CD4-positive, alpha-beta T cell (primary cell): ENCODE measurements at places on chromosomes 1 and 21.
A peak's percentile ranks its signal among the peaks of the same experiment; 100 is the strongest.

DNA sequence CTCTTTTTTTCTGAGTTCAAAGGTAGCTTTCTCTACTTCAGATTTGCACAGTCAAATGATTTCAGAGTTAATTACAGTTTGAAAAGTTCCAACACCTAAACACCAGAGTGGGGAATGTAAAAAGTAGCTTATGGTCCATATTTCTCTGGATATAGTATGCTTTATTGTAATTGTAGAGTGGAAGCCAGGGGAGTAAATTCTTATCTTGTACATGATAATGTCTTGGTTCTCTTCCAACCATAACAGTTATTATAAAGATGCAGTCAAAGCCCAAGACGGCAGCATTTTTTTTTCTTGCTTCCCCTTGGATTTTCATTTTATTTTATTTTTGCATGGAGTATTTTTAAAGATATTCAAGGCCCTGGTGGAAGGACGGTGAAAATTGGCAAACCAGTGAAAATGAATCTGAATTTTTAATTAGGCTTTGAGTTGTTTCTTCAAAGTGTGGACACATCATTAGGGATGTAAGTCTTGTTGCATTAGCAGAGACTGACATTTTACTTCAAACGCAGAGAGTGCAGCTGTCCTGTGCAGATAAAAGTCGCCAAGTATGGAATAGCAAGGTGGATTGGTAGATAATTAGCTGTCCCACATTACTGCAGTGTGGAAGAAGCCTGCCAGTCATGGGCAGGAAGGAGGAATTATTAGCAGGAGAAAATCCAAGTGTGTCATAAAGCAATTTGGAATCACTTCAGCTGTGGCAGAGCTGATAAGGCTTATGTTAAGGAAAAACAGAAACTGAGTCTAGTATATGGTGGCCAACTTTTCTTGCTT lies 11.3 kb downstream of the CACHD1 start:
- DNase-seq: no peak

- DNase-seq: no peak
These were observed 1341.2 kb downstream of the PLA2G4A start for GRCh38 chr1:188169971-188170370.

DNA sequence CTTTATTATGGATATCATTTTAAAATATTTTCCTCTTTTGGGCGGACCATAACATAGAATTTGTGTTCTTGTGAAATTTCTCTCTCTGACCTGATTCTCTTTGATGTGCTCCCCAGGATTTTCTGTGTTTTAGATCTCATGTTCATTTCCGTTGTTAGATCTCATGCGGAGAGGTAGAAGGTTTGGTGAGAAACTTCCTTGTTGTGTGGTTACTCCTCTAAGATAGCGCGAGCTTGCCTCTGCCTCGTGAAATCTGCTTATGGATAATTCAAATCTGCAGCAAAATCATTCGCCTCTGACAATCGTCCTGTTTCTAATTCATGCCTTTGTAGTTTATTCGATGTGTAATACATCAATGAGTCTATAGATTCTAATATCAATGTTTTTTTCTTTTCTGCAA lies 580.4 kb downstream of the USP25 start:
- DNase-seq: no peak

GRCh38 chr1:42152907-42153600 lies at the start of gene GUCA2B:
TSS of gene GUCA2B (plus strand) at chr1:42153410. CDS start at chr1:42153451, 41 bp downstream.
- DNase-seq: no peak

- DNase-seq: no peak
These were observed 123.3 kb upstream of the USP24 start for GRCh38 chr1:55338448-55338820.

DNA sequence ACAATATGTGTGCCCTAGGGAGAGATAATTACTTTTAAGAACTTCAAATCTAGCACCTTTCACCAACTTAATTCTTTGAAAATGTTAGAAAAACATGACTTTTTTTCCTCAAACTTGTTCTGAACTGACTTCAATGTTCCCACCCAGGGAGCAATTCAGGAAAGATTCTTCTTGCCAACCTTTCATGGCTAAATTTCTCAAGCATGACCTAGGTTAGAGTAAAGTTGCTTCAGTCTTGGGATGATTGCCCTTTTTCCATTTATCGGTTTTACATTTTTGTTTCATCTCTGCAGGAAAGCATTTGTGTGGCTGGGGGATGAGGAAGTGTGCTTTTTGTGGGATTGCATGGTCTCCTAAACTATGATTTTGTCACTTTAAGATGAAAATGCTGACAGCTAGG lies 647.7 kb downstream of the LTN1 start:
- no peak for DNase-seq

GRCh38 chr1:78370779-78371482 lies 119.8 kb upstream of the PTGFR start:
- no peak for DNase-seq

DNA sequence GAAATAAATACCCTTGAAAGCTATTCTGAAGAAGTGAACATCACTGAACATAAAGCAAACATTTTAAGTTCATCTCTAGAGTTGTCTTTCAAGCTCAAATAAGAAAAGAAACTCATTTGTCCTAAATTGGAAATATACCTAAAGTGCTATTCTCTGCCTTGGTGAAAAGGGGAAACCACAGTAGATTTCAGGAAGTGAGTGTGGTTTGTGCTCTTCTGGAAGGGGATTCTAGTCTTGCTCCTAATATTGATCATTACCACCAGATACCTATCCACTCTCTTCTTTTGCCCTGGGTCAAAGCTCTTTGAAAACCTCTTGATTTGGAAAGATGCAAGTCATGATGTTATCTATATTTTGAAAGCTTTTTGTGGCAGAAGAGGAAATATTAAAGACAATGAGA lies 798.1 kb downstream of the ADGRL2 start:
- no peak for DNase-seq

- DNase-seq: peak; percentile 21
These were observed 11.8 kb downstream of the NPHP4 start for GRCh38 chr1:5980314-5981008.

GRCh38 chr1:41758500-41758899 lies 160.2 kb downstream of the HIVEP3 start:
- DNase-seq: no peak

DNA sequence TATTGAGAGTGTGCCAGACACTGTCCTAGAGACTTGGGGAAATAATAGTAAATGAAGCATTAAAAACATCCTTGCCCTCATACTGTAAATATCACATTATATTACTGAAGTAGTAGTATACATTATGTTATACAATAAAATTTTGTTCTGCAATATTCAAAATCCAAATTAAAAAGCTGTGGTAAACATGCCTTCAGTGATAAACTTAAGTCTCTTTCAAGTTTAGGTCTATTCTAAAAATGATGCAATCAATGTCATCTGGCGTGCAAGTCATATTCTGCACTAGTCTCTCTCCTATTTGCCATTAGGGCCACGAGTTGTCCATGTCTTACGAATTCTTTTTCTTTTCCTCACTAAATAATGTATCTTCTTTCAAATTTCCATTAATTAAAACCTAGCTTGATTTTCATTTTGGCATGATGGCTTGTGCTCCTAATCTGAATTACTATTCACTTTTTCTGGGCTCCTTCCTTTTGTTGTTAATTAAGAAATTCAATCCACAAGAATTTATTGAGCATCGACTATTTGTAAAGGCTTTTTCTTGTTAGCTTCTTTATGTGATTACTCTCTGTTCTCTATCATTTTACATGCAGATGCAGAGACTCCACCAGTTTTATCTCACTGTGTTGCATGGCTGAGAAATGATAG lies 130.7 kb downstream of the COQ8A start:
- no peak for DNase-seq

DNA sequence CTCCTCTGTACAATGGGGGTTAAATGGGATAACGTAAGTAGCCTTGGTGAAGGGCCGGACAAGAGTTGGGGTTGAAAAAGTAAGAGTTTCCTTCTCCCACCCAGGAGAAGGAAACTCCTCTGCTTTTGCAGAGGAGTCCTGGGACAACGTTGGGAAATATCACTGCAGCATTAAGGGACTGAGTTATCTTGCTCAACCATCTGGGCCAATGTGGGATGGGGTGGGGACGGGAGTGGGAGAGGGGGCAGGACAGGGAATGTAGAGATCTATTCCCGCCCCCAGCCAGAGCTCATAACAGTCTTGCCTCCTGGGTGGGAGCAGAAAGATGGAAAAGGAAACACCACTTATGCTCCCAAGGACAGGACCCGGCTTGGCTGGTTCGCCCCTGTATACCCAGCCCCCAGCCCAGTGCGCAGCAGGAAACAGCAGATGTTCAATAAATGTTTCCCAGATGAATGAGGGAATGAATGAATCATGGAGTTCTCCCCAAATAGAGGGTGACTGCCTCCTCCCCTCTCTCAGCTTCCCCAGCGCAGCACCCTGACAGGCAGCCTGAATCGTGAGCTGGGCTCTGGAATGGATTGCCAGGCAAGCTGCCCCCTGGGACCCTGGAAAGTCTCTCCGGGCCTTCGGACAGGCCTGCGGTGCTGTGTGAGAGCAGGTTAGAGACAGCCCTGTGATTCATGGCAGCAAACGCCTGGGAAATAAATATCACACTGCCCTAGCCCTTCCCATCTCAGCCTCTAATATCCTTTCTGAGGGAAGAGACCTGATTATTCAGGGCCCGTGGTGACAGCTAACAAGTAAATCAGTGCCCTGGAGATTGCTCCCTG lies 24.8 kb downstream of the FBXO2 start:
- DNase-seq: no peak

DNA sequence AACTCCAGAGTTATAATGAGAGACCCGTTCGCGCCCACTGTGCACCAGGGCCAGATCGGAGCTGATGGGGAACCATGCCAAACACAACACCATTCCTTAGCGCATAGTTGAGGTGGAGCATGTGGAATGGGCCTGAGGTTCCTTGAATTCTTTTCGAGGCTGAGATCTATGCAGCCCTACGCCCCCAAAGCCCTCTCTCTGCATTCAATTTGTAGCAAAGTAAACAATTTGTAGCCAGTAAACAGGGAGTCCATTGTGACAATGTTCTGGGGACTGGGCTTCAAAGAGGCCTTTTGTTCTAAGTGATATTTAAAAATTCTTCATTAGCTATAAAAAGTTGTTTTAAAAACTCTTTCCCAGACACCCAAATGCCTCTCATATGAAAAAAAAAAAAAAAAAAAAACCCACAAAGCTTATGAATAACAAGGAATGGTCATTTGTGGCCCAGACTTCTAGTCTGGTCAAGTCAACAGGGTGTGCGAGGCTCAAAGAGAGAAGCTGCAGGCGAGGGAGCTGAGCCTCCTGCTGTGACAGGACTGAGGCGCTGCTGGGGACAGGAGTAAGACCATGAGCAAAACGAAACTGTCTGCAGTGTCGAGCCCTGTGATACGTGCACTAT lies 30.6 kb upstream of the KCNE2 start:
- DNase-seq: no peak

DNA sequence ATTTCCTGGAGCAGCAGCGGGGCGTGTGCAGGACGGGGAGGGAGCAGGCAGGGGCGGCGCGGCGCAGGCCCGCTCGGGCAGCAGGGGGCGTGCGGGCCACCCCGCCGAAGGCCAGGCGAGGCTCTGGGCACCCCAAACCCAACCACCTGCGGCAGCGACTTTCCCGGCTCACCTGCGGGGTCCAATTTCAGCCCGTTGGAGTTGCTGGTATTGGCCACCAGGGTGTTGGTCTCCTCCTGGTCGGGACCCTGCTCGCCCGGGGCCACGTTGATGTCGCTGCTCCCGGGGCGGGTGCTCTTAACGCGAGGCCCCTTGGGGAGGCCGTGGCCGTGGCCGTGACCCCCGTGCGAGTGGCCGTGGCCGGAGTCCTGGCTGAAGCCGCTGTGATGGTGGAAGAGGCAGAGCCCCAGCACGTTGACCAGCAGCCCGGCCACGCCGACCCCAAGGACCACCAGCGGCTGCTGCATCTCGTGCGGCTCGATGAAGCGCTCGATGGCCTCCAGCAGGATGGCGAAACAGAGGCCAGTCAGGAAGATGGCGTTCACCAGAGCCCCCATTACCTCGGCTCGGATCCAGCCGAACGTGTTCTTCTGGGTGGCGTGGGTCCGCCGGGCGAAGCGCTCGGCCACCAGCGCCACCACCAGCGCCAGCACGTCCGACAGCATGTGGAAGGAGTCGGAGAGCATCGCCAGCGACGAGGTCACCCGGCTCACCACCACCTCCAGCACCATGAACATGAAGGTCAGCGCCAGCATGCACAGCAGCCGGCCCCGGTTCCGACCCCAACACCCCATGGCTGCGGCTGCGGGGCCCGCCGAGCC lies 932 bp downstream of the SLC30A1 start:
- DNase-seq: peak; percentile 78

- DNase-seq: no peak
These were observed 1.9 kb downstream of the CADM3 start for GRCh38 chr1:159173320-159173719.

- DNase-seq: no peak
These were observed 81.8 kb upstream of the KIAA0040 start for GRCh38 chr1:175274368-175274767.

DNA sequence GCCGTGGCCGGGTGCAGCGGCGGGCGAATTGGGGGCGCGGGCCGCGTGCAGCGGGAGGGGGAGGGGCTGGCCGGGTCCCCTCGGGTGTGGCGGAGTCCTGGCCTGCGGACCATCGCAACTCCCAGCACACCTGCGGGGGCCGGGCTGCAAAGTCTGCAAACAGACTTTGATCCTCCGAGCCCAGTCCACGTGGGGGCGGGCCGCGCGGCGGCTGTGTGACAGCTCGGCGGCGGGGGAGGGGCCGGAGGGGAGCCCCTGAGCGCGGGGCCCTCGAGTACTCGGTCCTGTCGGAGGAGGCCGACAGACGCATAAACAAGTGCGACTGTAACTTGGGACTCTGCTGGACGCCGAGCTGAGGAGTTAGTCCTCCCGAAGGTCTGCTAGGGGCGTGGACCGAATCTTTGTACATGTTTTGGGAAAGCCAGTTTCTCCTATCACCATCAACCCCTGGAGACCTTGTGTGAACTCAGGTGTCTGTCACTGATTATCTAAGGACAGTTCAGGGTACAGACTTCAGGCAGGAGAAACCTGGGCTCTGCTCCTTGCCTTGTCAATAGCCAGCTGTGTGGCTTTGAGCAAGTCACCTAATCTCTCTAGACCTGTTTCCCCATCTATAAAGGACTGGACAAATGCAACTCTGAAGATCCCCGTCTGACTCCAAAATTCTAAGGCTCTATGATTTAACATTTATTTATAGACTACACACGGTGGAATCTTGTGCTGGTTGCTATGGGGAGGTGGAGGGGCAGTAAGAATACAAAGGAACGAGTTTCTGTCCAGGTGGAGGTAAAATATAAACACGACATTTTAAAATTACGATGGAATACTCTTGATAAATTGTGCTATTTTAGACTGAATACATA lies 710 bp upstream of the SLC30A1 start:
- DNase-seq: peak; percentile 74
